ENCODE measurements at places on chromosomes 2 and 18.

DNA sequence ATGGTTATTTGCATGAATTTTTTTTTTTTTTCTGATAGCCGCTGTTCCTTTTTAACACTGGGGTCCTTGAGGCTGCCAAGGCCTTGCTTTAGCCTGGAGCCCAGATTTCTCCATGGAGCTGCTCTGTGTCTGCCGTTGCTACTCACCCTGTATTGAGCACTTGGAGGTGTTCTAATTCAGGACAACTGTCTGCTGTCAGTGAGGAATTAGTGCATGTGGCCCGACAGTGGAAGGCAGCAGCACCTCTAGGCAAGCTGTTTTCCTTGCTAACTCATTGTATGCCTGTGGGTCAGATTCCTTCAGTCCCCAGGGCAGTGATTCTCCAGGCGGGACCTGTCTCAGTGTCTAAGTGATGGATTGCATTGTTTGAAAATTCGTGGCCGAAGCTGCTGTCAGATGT, 147.7 kb upstream of the DPP10 start:
- DNase-seq, result no peak

- DNase-seq, result no peak
These were observed 216.0 kb downstream of the RAD51AP2 start for GRCh38 chr2:17302281-17302680.

- DNase-seq, result no peak
These were observed 17.5 kb downstream of the RAB27B start for GRCh38 chr18:54845787-54846186.

DNA sequence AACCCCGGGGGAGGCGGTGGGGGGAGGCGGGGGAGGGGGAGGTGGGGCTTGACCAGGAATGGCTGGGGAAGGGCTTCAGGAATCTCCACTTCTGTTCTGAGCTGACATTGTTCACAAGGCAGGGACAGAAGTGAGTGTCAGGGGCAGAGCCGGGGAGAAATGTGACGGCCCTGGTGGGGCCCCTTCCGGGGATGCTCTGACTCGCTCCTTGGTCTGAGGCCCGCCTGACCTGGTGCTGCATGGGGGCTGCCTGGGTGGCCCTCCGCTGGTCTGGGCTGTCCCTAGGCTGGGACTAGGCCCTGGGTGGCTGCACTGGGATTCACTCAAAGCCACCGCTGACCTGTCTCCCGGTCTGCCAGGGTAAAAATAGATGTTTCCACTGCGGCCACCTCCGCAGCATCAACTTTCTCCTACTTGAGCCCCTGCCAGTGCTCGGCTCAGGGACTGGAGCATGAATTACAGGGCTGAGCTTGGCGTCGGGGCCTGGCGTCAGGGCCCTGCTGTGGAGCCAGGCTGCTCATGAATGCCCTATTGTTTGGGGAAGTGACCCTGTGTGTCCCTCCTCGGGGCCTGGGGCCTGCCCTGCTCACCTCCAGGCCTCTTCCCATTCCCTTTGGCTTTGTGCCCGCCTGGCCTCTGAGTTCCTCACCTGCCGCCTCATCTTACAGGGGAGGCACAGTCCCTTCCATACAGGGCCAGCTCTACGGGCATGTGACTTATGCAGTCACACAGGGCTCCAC, 247.5 kb downstream of the DYSF start:
- DNase-seq, result no peak

GRCh38 chr2:175687465-175687864, 314.6 kb downstream of the LNPK start:
- DNase-seq, result no peak

DNA sequence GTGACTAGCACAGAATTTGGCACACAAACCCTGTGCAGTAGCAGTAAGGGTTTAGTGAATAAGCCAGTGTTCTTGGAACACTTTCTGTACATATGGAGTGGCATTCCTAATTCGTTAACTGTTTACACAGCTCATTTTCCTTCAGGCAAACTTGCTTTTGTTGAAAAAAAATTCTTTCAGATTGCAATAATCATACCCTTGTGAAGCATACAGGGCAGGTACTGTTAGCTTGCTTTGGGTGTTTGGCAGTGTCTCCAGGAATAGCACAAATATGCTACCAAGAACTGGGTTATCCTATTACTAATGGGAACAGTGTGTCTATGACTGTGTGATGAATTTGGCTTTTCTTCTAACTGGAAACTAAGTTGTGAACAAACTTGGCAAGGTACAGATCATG, 33.4 kb downstream of the UGP2 start:
- DNase-seq, result no peak

GRCh38 chr2:23485841-23486683, 101.1 kb downstream of the KLHL29 start:
- no peak for DNase-seq

DNA sequence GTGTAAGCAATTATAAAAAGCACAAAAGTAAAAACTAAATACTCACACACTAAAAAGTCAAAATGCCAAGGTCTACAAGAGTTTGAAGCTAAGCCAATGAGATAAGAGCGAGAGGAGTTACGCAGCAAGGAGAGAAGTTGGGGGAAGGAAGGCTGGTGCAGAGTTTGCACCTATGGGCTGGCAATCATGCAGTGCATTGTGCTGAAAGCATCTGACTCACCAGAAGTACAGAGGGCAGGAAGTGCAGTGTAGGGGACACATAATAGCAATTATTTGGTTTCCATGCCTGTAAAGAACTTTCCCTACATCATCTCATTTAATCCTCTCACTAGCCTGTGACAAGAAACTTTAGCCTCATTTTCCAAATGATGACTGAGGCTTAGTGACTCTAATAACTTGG, 142.7 kb upstream of the KYNU start:
- no peak for DNase-seq

- no peak for DNase-seq
These were observed 47.9 kb upstream of the RAB12 start for GRCh38 chr18:8561123-8561910.

- no peak for DNase-seq
These were observed 5.4 kb upstream of the GAREM1 start for GRCh38 chr18:32476106-32476505.

- DNase-seq, result no peak
These were observed 33.5 kb upstream of the CRIM1 start for GRCh38 chr2:36322108-36322507.

- DNase-seq, result no peak
These were observed 13.5 kb downstream of the RASGRP3 start for GRCh38 chr2:33489835-33490431.
